ENCODE measurements at places on chromosomes 16 and 17.

DNA sequence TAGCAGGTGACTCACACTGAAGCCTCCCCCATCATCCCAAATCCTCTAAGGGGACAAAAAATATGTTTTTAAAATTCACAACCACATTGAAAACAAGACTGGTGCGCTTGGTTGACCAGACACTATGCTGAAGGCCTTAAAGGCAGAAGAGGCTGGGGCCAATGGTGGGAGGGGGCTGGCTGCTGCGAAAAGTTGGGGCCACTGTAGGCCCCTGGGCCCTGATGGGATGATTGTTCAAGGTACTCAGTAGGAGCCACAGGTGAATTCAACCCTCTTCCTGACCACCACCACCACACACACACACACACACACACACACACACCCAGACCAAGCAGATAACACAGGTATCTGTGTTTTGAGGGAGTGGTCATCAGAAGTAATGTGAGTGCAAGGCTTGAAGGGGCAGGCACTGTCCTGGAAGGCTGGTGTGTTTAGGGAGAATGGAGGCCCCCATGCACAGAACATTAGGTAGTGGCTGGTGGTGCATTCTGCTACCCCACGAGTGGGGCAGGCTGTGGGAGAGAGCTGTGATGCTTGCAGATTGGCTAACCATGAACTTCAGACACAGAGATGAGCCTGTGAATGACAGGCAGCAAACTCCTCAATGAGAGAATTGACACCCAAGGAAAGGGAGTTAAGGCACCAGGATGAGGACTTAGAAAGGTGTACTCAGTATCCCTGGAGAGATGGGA, 55.0 kb downstream of the NT5M start:
- no peak for DNase-seq

GRCh38 chr16:76287466-76287865, 10.3 kb downstream of the CNTNAP4 start:
- DNase-seq = no peak

DNA sequence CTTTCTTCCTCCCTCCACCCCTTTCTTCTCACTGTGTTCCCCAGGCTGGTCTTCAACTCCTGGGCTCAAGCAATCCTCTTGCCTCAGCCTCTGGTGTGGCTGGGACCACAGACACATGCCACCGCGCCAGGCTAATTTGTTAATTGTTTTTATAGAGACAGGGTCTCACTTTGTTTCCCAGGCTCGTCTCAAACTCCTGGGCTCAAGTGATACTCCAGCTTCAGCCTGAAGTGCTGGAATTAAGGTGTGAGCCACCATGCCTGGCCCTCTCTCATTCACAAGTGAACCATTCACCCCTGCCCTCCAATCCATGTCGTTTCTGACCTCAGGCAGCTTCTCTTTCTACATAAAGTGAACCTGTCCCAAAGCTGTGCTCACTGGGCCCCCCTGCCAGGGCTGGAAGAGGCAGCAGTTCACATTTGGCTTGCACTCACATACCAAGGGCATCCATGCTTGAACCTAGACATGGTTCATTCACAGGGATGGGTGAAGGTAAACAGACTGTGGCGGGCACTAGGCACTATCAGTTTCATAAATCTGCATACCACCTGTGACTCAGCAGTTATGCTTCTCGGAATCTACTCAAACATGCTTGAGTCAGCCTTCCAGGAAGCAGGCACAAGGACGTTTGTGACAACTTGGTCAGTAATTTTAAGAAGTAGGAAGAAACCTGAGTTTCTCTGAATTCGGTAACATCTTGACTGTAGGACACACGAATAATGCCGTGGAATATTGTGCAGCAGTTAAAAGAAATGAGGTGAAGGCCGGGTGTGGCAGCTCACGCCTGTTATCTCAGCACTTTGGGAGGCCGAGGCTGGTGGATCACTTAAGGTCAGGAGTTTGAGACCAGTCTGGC, 6.0 kb upstream of the RNF213 start:
- peak; percentile 94 for DNase-seq

DNA sequence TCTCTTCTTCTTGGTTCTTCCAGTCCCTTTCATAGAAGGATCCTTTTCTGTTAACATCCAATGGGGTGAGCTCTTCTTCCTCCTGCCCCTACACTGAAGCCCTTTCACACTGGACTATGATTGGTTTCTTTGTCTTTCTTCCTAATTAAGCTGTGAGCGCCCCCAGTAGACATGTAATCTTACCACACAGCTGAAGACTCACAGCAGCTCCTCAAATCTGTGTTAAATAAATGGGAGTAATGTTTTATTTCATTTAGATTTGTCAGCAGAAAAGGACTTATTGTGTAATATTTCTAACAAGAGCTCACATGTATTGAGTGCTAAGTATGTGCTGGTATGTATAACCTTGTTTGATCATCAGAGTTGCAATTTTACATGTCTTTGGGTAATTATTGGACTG, 55.7 kb downstream of the TOX3 start:
- no peak for DNase-seq

- no peak for DNase-seq
Measured at GRCh38 chr16:57132470-57132869, 40.1 kb downstream of the CPNE2 start.

DNA sequence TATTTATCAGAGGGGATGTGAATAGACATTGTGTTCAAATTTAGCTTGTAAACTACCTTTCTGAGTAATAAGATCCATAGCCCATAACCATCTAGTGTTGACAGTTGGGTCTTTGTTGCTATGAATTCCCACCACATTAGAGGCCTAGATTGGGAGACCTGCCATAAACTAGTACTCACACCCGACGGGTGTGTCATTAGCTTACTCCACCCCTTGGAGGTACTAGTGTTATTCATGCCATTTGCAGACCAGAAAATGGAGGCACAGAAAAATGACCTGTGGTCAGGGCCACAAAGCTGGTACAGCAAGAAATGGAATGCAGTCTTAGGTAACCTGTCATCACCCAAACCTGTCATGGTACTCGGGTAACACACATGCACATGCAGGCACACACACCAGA, 41.3 kb upstream of the BCAR1 start:
- no peak for DNase-seq

DNA sequence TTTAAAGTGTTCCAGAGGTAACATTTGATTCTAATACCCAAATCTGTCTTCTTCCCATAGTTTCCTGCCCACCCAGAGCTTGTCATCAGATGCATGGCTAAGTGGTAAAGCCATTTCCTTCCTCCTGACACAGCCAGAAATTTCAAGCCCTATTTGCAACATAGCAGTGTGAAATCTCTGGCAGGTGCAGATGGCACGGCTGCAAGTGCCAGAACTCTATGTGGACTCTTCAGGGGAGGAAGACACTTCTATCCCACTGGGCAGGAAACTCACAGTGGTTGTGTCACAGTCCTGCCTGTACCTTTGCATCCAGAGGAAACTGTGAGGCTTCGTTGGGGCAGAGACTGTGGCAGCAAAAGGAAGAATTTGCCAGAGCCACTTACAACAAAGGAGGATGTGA, 13.2 kb downstream of the DYNLRB2 start:
- no peak for DNase-seq

- no peak for DNase-seq
Measured at GRCh38 chr17:19290066-19290705, 53.0 kb downstream of the EPN2 start.

GRCh38 chr16:11312718-11313492, 31.8 kb upstream of the PRM1 start:
- peak; percentile 21 for DNase-seq

GRCh38 chr17:63425483-63425882, 20.6 kb downstream of the CYB561 start:
- DNase-seq = peak; percentile 82

- DNase-seq = no peak
Measured at GRCh38 chr16:57514371-57514770, 22.0 kb downstream of the CCDC102A start.

- DNase-seq = no peak
Measured at GRCh38 chr17:22694362-22695227, 1002.3 kb downstream of the KCNJ18 start.

DNA sequence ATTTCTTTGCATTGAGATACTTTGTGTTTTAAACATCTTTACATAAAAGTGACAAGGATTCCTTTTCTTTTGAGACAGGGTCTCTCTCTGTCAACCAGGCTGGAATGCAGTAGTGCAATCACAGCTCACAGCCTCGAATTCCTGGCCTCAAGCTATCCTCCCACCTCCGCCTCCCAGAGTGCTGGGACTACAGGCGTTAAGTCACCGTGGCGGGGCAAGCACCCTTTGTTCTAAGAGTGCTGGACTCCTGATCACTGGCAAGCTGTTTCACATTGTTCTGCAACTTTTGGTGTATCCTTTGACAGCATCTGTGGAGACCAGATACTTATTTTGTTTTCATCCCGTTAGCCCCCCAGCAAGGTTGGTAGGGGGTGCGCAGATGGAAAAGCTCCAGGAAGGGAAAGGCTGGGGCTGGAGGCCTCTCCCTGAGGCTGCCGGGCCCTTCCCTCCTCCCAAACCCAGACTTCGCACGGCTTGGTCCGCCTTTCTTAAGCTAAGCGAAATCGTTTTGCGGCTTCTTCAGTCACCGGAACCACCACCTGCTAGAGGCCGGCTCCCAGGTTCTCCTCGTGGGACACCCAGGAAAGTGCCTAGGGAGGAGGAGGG, 1.1 kb downstream of the ST6GALNAC2 start:
- DNase-seq = no peak

GRCh38 chr16:15741207-15741871, 91.3 kb downstream of the NDE1 start:
- no peak for DNase-seq

- no peak for DNase-seq
Measured at GRCh38 chr16:3553138-3553923, 23.9 kb downstream of the NLRC3 start.

DNA sequence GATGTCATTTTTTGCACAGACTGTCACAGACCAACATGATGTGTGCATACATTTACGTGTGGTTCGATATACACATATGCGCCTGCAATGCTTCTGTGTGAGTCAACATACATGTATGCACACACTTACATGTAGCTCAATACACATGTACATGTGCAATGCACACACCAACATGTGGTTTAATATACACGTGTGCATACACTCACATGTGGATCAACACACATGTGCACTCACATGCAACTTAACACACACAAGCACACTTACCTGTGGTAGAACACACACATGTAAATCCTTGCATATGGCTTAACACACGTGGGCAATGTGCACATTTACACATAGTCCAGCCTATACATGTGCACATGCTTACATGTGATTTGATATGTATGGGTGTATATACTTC, 97.5 kb downstream of the CYLD start:
- DNase-seq = no peak

DNA sequence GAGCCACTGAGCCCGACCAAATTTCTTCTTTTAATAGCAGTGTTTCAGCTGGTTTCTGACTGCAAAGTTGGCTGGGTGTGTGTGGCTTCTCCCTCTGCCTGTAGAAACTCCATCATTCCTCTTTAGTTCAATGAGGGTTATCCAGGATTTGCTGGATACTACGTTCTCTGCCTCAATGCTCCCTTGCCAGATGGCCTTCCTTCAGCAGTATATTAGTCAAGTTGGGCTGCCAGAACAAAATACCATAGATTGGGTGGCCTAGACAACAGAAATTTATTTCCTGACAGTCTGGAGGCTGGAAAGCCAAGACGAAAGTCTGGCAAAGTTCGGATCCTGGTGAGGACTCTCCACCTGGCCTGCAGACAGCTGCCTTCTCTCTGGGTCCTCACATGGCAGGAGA, 103.7 kb downstream of the NOG start:
- no peak for DNase-seq

DNA sequence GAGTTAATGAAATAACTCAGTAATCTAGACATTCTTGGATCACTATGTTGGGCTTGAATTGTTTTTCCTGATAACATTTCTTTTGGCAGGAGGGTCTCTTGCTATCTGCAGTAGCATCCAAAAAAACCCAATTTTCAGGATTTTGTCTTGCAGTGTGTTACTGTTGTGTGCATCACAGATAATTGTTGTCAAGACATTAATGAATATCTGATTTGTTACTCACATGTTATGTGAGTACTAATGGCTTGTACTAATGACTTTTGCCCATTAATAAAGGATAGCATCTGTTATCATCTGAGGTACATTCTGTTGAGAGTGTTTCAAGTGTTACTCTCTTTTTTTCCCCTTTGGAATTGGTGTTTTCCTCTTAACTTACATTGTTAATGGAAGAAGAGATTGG, 10.0 kb downstream of the PRKAR1A start:
- no peak for DNase-seq

- DNase-seq = peak; percentile 69
Measured at GRCh38 chr17:37490022-37490587, 414 bp downstream of the DUSP14 start.

- no peak for DNase-seq
Measured at GRCh38 chr16:88389191-88389590, 6.4 kb downstream of the ZNF469 start.

DNA sequence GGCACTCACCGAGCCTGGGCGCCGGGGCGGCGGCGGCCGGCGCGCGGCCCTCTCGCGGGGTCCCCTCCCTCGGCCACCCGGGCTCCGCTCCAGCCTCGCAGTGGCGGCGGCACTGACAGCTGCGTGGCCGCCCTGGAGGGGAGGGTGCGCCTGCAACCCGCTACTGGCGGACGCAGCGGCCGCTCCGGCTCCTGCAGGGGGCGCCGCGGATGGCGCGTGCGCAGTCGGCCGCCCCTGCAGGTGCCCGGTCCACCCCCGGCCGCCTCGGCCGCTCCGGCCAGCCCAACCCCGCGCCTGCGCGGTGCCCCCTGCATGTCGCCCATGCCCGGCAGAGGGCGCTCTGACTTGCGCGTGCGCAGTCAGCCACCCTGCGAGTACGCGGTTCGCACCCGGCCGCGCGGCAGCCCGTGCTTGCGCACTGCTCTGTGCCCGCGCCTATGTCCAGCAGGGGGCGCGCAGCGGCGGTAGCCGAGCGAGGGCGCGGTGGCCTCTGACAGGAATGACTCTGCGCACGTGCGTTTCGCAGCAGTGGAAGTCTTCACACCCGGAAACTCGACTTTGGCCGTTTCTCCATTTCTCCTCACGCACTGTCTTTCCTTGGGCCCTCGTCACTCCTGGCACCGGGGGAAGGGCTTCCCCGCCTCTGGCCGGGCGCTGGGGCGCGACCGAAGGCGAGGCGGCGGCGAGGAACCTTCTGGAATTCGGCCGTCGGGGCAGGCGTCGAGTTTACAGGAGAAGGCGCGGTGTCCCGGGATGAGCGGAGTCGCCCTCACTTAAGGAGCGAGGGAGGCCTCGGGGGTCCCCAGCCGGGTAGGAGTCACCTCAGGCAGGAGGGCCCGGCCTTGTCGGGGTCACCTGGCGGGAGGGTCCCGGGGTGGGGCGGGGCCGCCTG, at the start of gene ABCA3:
Gene ABCA3 (minus strand): TSS at position 165 of the 892 bp plus-strand sequence. CDS start 14,262 bp downstream, outside the sequence.
- DNase-seq = peak; percentile 95

- DNase-seq = peak; percentile 18
Measured at GRCh38 chr16:89922477-89922883, 662 bp upstream of the TUBB3 start.

DNA sequence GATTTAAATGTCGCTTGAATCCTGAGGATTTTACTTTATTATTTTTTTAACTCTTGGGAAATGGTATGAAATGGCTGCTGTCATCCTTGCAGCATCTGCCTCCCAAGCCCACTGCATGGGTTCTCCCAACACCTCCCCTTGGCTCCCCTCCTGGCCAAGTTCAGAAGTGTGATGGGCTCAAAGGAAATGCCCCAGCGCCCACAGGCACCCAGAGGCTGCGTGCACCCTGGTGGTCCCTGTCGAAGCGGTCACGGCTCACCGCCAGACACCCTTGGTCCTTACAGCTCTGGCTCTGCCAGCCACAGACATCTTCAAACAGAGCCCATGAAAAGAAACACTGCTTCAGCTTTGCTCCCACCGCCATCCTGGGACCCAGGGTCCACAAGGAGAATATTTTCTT, 334.7 kb downstream of the SOX9 start:
- DNase-seq = no peak

Data from CD4-positive, alpha-beta T cell treated with Interleukin-2 at 100 ng/mL for 4 hours (primary cell).